ENCODE measurements at places on chromosomes 4 and X.

DNA sequence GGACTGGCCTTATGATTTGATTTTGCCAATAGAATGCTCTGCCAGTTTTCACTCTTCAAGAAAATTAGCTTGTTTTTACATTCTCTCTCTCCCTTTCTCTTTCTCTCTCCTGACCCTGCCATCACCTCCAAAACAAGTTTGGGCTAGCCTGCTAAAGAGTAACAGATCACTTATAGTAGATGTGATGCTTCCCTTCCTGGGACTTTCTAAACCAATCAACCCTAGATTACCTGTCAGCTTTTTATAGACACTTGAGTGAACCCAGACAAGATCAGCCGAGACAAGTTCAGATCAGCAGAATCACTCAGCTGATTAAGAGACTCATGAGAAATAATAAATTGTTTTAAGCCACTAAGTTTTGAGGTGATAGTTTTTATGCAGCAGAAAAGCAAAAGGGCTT, 521.2 kb downstream of the ANKRD50 start:
- DNase-seq = no peak

GRCh38 chr4:184415071-184415470, 59.3 kb downstream of the IRF2 start:
- no peak for DNase-seq

DNA sequence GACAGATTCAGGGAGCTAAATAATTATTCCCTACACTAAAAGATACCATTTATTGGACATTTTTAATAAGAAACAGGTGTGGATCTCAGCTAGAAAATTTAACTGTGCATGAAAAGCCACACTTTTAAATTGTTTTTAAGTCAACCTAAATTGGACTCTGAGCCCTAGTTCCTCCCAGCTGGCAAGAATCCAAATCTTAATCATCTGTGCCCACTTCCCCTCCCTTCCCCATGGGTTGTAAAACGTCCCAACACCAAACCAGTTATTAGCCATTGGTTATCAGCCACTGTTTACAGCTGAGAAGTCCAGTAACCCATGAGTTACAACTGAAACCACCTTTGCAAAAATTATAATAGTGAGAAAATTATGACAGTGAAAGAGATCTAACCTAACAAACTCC, 125.6 kb upstream of the S100G start:
- DNase-seq = no peak

DNA sequence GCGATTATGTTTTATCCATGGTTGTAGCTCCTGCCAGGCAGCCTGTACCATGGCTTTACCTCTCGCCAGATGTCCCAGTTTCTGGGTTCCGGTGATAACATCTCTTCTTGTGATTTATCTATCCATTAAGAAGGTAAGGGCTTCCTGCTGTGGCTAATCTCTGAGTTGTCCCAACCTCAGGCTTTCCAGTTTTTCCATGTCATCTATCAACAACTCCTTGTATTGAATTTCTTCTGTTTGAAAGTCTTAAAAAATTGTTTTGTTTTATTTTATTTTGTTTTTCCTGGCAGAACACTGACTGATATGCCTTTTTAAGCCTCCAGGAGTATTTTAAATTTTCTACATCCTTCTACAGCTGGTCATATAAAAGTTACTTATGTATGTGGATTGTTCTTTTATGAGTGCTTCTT, 241.9 kb downstream of the ANTXR2 start:
- no peak for DNase-seq

DNA sequence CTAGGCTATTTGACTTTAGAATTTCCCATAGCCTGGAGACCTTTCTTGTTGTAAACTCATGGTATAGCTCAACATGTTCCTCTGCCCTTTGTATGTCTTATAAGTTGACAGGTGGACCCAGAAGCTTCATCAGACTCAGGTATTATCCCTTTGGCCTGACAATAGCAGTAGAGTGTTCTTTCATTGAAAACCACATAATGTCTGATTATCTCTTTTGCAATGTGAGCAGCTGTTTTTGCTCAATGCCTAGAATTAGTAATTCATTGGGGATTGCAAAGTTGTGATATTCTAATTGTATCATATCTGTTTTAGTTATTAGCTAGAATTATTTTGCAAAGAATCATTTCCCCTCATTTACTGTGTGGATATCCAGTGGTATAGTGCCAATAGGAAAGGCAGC, 27.5 kb downstream of the TBC1D19 start:
- no peak for DNase-seq

GRCh38 chrX:71919886-71920285, 9.2 kb downstream of the NHSL2 start:
- no peak for DNase-seq

DNA sequence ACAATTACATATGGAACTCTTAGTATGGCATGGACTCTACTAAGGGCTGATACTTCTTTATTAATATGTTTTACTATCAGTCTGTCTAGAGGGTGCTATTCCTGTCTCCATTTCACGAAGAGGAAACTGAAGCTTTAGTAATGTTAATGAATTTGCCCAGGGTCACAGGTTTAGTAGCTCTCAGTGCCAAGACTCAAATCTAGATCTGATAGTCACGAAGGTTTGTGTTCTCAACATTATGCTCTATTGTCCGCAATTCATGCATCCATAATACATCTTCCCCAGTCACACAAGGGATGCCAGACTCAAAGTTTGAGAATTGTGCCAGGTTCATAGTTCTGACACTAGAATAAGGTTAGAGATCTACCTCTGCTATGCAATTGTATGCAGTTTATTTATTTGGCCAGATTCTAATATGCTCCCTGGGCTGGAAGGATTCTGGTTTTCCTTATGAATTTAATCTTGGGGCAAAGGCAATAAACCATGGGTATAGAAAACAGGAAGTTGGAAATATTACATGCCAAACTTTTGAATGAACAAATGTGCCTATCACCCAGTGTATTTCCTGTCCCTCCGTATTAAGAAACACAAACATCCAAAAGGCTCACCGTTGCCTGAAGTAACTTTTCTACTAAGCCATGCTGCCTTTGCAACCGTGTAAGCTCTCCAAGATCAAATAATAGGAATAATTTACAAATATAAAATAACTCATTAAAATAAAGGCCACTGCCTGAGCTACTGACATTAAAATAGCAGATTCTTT, 478.5 kb downstream of the INPP4B start:
- no peak for DNase-seq

DNA sequence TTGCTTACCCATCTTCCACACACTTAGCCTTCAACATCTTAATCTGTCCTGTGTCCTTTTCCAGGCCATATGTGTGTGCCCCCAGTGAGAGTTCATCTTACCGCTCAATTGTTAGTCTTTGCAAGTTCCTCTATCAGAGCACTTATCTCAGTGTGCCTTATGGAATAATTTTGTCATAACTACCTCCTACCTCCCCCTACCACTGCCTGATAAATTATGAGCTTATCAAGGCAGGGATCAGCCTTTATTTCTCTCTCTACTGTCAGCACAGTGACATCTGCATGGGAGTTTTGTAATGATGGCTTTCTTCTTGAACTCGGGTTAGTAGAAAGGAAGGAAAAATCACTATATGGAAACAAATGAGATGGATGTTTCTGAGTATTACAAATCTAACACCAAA, 53.2 kb downstream of the MTM1 start:
- no peak for DNase-seq

GRCh38 chr4:83335701-83336100, 1.1 kb upstream of the HPSE start:
- peak; percentile 28 for DNase-seq

GRCh38 chr4:187992971-187993370, 2.6 kb upstream of the ZFP42 start:
- no peak for DNase-seq

GRCh38 chrX:108224218-108224617, 132.6 kb downstream of the ATG4A start:
- DNase-seq = no peak

Data from NB4 (cell line).